ENCODE measurements at places on chromosomes 13 and 19. TPM values are rescaled to one million over a fixed set of nuclear protein-coding genes. Genes with fewer than 3 reads are reported as not detected.
A peak's percentile ranks its signal among the peaks of the same experiment; 100 is the strongest.

AMER2 gene
- not detected for total RNA-seq

BICRA gene
- total RNA-seq = 9.0 TPM

NPAS1 gene
- 5.3 TPM for total RNA-seq

NALCN gene
- total RNA-seq = not detected

- no peak overlapping the region for H3K4me3 ChIP-seq
- no peaks in the 10 kb centered on the region for H3K4me1 ChIP-seq
- no peak overlapping the region for H3K27ac ChIP-seq
These were observed 20.3 kb downstream of the RFX1 start for GRCh38 chr19:13985771-13986347.

DNA sequence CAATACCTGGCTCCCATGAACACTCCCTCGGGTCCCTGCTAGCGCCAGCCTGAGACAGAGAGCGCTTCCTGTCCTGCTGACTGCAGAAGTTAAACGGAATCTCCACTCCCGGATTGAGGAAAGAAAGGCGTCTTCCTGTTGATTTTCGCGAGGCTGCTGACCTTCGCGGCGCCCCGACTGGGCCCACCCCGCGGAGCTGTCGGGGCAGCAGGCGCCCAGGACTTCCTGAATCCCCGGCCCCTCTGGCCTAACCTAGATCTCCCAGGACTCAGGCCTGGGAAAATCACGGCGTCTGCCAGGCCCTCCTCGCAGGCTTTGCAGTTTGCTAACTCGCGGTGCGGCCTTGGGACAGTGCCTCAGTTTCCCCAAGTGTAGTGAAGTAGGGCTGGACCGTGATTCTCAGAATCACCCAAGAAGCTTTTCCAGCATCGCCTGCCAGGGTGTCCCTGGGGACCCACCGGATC is 108.8 kb downstream of the KCTD15 start:
- no peak for DNase-seq
- H3K36me3 ChIP-seq = no peaks in the 10 kb centered on the region
- H3K27me3 ChIP-seq = peaks cover 21% of the 10 kb centered on the region

DNA sequence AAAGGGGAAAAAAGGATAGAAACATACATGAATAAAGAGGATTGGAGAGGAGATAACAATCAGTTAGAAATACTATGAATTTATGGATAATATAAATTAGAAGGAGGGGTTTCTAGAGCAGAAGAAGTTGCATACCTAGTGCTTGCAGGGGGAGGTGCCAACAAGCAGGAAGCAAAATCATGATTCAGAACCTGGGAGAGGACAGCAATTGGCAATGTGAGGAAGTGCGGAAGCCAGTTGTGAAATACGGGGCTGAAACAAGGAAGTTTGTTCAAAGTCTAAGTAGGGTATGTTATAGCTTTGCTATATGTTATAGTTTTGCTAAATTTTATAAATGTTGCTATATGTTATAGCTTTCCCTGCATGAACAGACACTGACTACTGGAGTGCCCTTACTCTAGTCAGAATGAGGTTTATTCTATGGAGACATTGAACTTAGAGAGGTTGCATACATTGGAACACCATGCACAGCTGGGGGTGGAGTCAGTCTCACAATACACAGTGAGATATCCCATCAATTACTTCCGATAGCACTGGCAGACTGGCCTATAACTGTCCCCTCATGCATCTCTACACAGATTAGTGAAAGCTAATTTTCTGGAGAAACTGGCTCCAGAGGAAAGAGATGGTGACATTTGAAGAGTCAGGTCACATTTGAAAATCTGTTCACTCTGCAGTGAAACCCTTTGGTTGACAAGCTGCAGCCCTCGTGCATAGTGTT is 92.1 kb downstream of the GPC6 start:
- H3K27me3 ChIP-seq = no peaks in the 10 kb centered on the region
- no peaks in the 10 kb centered on the region for H3K4me1 ChIP-seq
- no peak overlapping the region for H3K27ac ChIP-seq
- no peak for DNase-seq
- H3K4me3 ChIP-seq = no peak overlapping the region

DNA sequence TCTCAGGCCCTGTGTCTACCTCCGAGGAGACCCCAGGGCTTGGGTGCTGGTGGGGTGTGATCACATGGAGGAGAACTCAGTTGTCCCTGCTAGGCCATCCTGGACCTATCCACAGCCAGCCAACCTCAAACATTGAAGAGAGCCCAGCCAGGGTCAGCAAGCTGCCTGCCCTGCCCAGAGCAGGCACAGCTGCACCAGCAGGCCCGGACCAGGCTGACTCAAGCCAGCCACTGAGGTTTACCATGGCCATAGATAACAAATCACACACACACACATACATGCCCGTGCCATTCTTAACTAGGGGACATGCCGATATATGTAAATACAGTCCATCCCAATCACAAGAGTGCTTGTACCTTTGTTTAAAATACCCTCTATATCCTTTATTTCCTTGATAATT is 8.1 kb downstream of the ARHGEF7 start:
- no peak overlapping the region for H3K27ac ChIP-seq
- H3K4me1 ChIP-seq = no peaks in the 10 kb centered on the region
- H3K27me3 ChIP-seq = peaks cover 10% of the 10 kb centered on the region
- no peak for DNase-seq
- no peak overlapping the region for H3K4me3 ChIP-seq

DNA sequence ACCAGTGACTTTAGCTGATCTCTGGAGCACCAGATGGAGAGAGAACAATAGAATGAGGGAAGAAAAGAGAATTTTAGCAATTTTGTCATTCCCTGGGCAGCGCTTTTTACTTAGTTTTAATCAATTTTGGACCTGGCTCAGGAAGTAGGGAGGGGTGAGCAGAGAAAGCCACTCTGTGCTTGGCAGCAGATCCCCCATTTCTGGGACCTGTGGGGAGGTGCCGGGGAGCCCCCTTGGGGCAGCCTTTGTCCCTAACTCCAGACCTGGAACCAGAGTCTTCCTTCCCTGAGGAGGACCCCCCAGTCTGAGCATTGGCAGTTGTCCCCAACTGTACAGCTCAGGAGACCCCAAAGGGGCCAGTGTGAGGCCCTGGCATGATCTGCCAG is 10.5 kb downstream of the LYL1 start:
- H3K27me3 ChIP-seq = no peaks in the 10 kb centered on the region
- peaks cover 77% of the 10 kb centered on the region for H3K4me1 ChIP-seq
- H3K36me3 ChIP-seq = peaks cover 8% of the 10 kb centered on the region

- H3K4me3 ChIP-seq = no peak overlapping the region
- no peaks in the 10 kb centered on the region for H3K27me3 ChIP-seq
- peak; percentile 45 for DNase-seq
These were observed 12.6 kb downstream of the ABCA7 start for GRCh38 chr19:1052349-1052975.

- H3K27me3 ChIP-seq = no peaks in the 10 kb centered on the region
- no peaks in the 10 kb centered on the region for H3K4me1 ChIP-seq
- DNase-seq = no peak
- H3K36me3 ChIP-seq = no peaks in the 10 kb centered on the region
- H3K27ac ChIP-seq = no peak overlapping the region
These were observed 113.8 kb downstream of the KATNAL1 start for GRCh38 chr13:30193279-30194234.

DNA sequence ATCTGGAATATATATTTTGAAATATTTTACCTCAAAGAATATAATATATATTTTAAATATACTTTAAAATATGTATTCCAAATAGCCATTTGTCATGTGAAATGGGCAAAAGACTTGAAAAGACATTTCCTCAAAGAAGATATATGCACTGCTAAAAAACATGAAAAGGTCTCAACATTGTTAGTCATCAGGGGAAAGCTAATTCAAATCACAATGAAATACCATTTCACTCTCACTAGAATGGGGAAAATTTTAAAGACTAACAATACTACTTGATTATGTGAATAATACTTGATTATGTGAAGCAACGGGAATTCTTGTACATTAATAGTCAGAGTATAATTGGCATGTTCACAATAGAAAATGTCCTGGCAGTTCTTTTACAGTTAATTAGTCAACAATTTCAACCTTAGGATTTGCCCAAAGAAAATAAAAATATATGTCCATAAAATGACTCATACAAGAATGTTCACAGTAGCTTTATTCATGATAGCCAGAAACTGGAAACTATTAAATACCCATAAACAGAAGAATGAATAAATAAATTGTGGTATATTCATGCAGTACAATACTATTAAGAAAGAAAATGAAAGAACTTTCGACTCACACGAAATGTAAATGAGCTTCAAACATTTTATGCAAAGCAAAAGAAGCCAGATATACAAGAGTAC is 6.8 kb upstream of the KBTBD6 start:
- H3K36me3 ChIP-seq = no peaks in the 10 kb centered on the region
- H3K4me3 ChIP-seq = no peak overlapping the region
- no peaks in the 10 kb centered on the region for H3K4me1 ChIP-seq
- H3K27ac ChIP-seq = no peak overlapping the region
- no peak for DNase-seq

- no peaks in the 10 kb centered on the region for H3K27me3 ChIP-seq
- no peak overlapping the region for H3K27ac ChIP-seq
- H3K36me3 ChIP-seq = no peaks in the 10 kb centered on the region
- H3K4me1 ChIP-seq = no peaks in the 10 kb centered on the region
- no peak overlapping the region for H3K4me3 ChIP-seq
These were observed 24.2 kb upstream of the C1QTNF9B start for GRCh38 chr13:23921451-23921888.

GRCh38 chr13:110280985-110281688 is 25.8 kb downstream of the COL4A1 start:
- H3K4me3 ChIP-seq = no peak overlapping the region
- H3K4me1 ChIP-seq = no peaks in the 10 kb centered on the region
- no peak for DNase-seq
- no peaks in the 10 kb centered on the region for H3K27me3 ChIP-seq

DNA sequence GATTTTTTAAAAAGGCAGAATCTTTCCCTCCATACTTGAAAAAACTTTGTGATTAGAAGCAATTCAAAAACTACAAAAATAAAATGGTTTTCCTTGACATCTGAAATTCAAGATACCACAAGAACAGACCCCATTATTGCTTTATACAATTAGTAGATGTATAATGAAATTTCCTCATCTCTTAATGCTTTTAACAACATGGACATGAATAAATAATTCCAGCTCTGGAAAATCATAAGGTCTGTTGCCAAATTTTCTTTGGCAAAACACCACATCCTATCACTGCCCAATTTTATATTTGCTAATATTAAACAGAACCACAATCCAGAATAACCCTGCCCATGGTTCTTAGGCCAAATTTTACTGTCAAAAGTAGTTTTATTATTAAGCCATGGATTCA is 1543.6 kb upstream of the MIR17HG start:
- H3K27ac ChIP-seq = no peak overlapping the region
- no peaks in the 10 kb centered on the region for H3K4me1 ChIP-seq
- H3K4me3 ChIP-seq = no peak overlapping the region
- H3K36me3 ChIP-seq = no peaks in the 10 kb centered on the region
- DNase-seq = no peak
- H3K27me3 ChIP-seq = no peaks in the 10 kb centered on the region

- H3K4me1 ChIP-seq = peaks cover 24% of the 10 kb centered on the region
- no peak overlapping the region for H3K27ac ChIP-seq
- DNase-seq = peak; percentile 90
- peak overlapping the region; percentile 21 for H3K4me3 ChIP-seq
- H3K27me3 ChIP-seq = no peaks in the 10 kb centered on the region
These were observed 3.7 kb downstream of the KCNC3 start for GRCh38 chr19:50325310-50326100.

- DNase-seq = no peak
- H3K36me3 ChIP-seq = no peaks in the 10 kb centered on the region
- no peak overlapping the region for H3K27ac ChIP-seq
- H3K27me3 ChIP-seq = no peaks in the 10 kb centered on the region
These were observed 370.2 kb downstream of the KCTD12 start for GRCh38 chr13:76516013-76516412.
